ENCODE measurements at places on chromosomes 6 and 20.

DNA sequence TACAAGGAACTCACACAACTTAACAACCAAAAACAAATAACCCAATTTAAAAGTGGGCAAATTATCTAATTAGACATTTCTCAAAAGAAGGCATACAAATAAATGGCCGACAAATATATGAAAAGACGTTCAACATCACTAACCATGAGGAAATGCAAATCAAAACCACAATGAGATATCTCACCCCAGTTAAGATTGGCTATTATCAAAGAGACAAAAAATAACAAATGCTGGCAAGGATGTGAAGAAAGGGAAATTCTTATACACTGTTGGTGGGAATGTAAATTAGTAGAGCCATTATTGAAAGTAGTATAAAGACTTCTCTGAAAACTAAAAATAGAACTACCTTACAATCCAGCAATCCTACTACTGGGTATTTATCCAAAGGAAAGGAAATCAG is 96.7 kb upstream of the SIRPG start:
- no peak for DNase-seq

DNA sequence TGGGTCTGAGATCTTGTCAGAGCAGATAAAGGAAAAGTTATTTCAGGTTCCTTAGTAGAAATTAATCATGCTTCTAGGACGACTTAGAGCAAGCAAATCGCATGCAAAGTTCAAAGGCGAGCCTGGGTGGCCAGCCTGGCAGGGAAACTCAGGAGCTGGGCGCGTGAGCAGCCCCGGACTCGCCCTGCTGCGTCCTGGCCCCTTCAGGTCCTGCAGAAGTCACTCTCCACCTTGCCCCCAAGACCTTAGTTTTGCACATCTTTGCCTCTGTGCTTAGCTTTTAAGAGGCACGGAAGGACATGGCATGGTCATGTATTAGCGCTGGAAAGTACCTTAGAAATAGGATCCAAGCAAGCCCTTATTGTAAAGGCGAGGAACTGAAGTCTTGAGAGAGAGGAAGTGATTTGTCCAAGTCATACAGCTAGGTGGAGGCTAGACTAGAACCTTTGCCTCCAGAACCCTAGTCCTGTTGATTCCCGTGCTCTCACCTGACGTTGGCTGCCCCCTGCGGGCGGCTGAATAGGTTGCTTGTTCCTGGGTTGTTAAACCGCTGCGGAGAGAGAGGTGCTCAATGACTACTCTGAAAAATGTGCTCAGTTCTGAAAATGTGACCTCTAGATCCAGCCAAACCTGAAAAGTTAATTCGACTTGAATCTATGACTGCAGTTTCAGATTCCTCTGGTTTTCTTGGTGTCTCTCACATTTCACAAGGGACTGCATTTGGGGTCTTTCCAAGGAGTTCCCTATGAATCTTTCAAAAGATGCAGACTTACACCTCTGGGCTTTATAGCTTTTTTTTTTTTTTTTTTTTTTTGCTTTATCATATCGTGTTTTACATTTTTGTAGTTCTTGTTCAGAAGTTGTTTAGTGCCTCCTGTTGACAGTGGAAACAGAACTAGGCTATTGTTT is 2.7 kb downstream of the MYB start:
- DNase-seq, result peak; percentile 41

DNA sequence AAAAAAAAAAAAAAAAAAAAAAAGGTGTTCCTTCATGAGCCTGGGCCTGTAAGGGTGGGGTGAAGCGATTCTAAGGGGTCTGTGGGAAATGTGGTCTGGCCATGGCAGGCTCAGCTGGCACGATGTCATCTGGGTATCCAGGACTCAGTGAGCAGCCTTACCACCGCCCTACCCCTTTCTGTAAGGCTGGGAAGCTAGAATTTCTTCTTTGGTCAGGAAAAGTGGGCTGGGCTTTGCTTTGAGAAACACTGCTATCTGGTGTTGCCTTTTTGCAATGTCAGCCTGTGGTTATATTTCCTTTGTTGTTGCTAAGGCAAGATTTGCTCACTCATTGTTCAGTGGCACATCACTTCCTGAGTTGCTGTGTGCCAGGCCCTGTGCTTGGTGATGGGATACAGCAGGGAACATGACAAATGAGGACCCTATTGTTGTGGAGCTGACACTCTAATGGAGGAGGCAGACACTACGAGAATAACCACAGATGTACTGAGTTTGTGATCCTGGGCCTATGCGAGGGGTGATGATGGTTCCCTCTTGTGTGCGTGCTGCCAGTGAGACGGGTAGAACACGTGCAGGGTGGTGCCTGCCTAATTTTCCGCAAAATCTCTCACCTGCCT is 45.9 kb upstream of the ZNFX1 start:
- peak; percentile 74 for DNase-seq

GRCh38 chr6:8131265-8131897 is 29.0 kb upstream of the EEF1E1 start:
- DNase-seq, result peak; percentile 66

DNA sequence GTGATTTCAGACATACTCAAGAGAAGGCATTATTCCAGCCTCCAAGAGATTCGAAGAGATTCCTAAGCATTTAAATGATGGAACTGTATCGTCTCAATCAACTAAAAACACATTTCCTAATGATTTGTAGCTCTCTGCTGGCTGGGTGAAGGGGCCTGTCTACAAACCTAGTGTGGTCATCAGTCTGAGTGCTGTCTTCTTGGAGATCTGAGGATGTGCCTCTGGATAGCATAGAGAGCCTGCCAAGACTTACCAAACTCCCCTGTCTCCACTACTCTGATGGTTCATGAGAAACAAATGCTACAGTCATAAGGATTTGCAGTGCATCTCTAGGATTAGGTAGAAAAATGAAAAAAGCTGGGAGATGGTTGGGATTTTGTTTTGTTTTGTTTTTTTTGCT is 176.9 kb upstream of the CITED2 start:
- DNase-seq, result peak; percentile 76

- no peak for DNase-seq
These were observed 10.3 kb downstream of the FILIP1 start for GRCh38 chr6:75483136-75483952.

GRCh38 chr6:111478749-111479148 is 4.3 kb downstream of the REV3L start:
- DNase-seq, result peak; percentile 64

DNA sequence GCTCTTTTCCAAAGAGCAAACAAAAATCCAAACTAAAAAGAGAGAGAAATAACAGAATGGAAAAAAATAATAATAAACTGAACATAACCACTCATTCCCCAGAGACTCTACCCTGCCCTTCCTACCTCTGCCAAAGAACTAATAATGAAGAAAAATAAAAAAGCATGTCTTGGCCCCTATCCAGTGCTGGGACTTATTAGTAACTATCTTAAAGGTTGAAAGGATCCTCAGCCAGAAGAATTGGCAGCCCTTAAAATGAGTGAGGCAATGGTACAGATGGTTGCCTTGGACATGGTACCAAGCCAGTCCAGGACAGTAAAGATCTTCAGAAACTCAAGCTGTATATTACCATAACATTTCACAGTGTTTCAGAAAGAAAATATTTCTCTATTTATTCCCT is 279.3 kb downstream of the HACE1 start:
- no peak for DNase-seq

GRCh38 chr20:56925831-56926170 is 296.7 kb downstream of the TFAP2C start:
- DNase-seq, result no peak

GRCh38 chr6:7555671-7556070 is 14.2 kb downstream of the DSP start:
- no peak for DNase-seq

- DNase-seq, result peak; percentile 10
These were observed 60.1 kb downstream of the SEL1L2 start for GRCh38 chr20:13930281-13930680.

GRCh38 chr20:19761841-19762240 is 3.8 kb downstream of the RIN2 start:
- no peak for DNase-seq

GRCh38 chr6:108142240-108142639 is 23.6 kb upstream of the NR2E1 start:
- no peak for DNase-seq

- peak; percentile 48 for DNase-seq
These were observed 1383.5 kb upstream of the DEFB115 start for GRCh38 chr20:29873946-29874345.

DNA sequence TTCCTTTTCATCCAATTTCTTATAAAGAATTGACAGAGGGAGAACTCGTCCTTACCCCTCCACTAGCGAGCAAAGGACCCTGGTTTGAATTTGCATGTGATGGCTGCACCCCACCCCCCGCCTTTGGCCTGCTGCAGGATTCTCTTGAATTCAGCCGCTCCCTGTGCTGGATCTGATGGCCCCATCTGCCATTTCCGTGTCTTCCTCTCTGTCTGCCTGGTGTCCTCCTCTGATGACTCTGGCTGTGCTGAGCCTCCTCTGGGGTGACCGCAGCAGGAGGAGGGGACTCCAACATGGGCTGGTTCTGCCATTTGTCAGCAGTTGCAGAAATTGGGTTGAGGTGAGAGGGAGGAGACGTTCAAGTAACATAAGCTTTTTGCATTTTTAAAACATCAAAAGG is 188.8 kb downstream of the DLL1 start:
- no peak for DNase-seq

DNA sequence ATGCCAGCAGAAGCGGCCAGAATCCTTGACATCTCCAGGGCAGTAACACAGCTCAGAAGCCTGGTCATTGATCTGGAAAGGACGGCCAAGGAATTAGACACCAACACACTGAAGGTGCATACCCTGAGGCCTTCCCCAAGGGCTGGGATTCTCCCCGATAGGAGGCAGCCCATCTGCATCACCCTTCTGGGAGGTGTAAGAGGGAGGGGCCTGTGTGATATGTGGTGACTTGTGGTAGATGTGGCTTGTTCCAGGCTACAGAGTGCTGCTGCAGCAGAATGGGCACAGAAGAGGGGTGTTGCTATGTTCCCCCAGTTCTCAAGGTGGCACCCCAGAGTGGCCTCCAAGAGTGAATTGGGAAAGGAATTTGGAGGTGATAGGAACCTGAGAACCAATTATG is 11.2 kb downstream of the TRIM40 start:
- DNase-seq, result no peak

DNA sequence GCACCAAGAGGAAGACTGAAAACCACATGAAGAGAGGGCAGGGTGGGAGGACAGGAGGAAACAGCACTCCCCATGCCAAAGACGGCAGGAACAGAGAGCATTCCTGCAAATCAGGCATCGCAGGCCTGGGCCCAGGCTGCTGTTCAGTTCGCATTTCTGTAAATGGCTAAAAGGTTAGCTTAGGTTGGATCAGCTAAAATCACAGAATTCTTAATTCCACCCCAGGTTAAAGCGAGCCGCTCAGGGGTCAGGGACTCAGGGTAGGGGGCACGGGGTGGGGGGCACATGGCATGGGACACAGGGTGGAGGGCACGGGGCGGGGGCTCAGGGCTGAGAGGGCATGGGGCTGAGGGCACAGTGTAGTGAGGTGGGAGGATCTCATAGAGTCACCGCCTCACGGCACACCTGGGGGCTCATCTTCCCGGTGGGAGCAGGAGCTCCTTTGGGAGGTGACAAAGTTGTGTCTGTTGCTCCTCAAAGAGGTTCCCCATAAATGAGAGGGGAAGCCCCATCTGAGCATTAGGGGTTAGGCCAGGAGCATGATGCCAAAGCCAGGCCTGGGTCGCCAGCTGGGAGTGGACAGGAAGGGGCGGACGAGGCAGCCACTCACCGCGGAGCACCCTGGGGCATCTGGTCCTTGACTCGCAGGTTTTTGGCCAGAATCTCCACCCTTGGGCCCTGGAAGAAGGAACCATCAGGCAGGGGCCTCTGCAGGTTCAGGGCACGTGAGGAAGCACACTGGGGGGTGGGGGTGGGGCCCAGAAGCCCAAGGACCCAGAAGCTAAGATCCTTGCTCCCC is 200.7 kb downstream of the PREX1 start:
- no peak for DNase-seq

- DNase-seq, result peak; percentile 73
These were observed 755.8 kb downstream of the DHX35 start for GRCh38 chr20:39717936-39718335.

DNA sequence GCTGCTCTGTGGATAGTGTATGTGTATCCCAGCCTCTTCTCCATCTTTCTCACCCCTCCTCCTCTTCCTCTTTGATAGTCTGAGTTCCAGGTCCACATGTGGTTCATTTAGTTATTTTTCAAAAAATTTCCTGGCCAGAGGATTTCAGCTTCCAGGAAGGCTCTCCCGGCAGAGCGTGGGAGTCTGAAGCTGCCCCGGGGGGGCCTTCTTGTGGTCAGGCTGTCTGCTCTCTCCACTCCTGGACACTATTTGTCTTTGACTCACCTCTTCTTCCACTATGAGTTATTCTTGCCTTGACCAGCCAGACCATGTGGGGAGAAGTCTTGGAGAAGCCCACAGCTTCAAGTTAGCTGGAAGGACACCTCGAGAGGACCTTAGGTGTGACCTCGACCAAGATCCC is 258.8 kb downstream of the CDC5L start:
- peak; percentile 78 for DNase-seq

DNA sequence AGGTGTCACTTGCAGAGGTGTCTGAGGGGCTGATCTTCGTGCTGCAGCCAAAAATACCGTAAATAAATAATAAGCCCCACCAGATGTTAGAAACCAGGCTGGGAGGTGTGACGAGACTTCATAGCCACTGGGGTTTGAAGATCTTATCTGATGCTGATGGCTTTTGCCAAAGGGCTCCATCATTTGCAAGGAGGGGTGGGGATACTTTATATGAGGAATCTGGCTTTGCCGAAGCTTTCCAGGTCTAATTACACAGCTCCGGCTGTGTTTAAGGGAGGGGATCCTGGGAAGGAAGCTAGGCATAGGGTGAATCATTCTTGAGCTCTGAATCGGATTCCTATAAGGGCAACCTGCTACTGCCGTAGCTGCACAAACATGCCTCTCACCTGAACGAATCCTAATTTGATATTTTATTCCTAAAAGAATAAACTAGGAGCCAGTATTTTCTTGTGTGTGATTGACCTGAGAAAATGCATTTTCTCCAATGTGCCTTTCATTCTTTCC is 249.6 kb downstream of the SOD2 start:
- no peak for DNase-seq

GRCh38 chr6:145866456-145867396 is 52.1 kb upstream of the FBXO30 start:
- no peak for DNase-seq
